ENCODE measurements at places on chromosomes 5 and 9.

- DNase-seq: no peak
Observed at GRCh38 chr5:27944471-27944870, 906.1 kb upstream of the CDH9 start.

- DNase-seq: no peak
Observed at GRCh38 chr9:137917795-137918194, 40.2 kb downstream of the CACNA1B start.

GRCh38 chr9:79701651-79702050, 129.9 kb downstream of the TLE4 start:
- no peak for DNase-seq

GRCh38 chr5:72811849-72812248, 4.6 kb upstream of the TNPO1 start:
- DNase-seq: no peak

- no peak for DNase-seq
Observed at GRCh38 chr5:1805736-1806135, 4.5 kb downstream of the NDUFS6 start.

Measured in activated CD8-positive, alpha-beta memory T cell treated with anti-CD3 and anti-CD28 coated beads for 1 hour (primary cell).